Skeletal muscle cell (primary cell): ENCODE measurements at places on chromosomes 16 and 17.

DNA sequence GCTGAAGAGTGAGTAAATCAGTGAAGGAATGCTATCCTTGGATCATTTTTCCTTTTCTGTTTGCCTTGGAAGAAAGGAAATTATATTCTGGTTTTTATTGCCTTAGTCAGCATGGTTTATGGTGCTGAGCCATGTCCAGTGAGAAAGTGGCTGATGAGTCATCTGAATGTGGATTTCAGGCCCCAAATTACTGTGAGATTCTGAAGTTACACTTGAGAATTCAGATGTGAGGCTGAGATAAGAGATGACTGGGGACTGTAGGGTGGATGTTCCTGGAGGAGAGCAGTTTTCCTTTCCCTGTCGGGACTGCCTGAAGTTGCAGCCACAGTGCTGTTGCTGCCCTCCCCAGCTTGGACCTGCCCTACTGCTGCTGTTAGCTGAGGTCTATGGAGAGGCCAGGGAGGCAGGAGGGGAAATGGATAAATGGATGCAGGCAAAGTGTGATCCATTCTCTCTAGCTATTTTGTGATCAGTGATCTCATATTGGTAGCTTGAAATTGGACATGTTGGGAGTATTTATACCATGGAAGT is 4.2 kb upstream of the MAP3K14 start:
- DNase-seq = peak; percentile 93

DNA sequence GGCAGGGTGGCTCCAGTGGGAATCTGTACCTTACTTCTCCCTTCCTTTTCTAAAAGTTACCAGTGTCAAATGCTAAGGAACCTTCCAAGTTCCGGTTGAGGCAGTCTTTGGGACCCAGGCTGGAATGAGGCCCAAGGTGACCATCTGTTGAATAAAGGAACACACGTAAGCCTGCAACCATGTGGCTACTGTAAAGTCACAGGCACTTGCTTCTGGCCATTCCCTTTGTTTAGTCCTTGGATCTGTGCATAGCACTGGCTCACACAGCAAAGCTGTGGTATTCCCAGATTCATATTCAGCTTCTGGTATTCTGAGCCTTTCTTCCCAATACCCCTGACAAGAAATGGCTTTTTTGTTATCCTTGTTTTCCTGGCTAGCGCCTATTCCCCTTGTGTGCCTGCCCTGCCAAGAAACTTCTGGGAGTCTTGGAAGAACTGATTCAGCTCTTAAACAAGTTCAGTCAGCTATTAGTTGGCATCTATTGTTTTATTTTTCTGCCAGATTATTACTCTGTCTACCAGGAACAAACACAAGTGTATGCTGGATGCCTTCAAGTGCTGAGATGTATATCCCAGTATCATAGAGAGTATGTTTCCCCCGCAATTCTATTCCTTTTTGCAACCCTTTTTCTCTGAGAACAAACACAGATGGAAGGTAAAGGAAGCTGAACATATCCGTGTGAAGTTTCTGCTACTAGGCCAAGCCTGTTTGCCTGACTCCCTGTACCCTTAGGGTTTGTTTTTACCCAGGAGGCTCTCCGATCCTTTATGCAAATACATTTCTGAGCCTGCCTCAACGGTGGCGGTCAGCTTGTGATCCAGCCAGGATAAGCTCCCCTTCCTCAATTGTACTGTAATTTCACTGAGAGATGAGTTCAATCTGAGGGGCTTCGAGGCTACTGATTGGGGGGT is 13.2 kb downstream of the TMEM238L start:
- DNase-seq = no peak

- DNase-seq = no peak
Measured at GRCh38 chr16:79981814-79982213, 381.3 kb upstream of the MAF start.

GRCh38 chr17:77651988-77652387 is 306.5 kb upstream of the TNRC6C start:
- DNase-seq = no peak

DNA sequence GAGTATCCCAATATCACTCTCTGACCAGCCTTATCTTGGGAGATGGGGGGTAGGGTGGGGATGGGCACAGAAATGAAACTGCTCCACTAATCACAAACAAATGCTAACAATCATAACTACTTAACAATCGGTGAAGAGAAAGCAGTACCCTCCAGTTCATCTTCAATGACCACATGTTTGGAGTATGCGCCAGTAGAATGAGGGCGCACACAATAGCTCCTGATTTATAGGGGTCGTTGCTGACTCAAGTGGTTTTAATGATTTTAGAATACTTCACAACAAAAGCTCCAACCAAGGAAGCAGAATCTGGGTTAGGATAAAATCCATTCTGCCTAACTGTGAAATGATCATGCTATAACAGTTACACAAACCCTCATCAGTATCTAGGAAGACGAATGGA is 184.4 kb downstream of the AATF start:
- peak; percentile 4 for DNase-seq

DNA sequence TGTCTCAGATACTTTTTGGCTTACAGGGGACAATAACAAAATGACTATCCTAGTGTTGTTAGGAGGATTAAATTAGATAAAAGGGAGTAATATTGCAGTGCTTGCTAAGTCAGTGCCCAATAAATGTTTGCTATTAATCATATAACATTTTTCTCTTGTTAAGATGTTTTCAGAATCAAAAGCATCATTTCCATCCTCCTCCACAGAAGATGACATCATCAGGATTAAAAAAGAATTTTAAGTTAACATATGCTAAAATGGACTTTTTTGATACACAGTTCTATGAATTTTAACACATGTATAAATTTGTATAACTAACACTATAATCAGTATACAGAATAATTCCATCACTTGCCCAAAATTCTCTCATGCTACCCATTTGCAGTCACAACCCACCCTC is 492.6 kb downstream of the GRIN2A start:
- no peak for DNase-seq

DNA sequence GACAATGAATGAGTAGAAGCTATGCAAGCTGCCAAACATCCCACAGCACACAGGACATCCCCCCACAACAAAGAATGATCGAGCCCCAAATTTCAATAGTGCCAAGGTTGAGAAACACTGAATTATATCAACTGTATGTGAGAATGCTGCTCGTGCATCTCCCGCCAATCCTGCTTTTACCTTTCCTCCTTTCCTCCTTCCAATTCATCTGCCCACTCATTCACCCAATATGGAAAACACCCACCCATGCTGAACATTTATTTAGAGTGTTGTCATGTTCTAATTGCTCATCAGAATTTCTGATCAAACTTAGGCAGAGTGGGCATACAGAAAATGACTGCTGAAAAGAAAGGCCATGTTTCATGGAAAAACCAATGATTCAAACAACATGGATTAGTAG is 183.0 kb downstream of the TMEM114 start:
- DNase-seq = no peak

- no peak for DNase-seq
Measured at GRCh38 chr16:3131755-3132377, 3.0 kb upstream of the ZNF213 start.

GRCh38 chr16:19152042-19152441 is 16.0 kb upstream of the SYT17 start:
- no peak for DNase-seq

GRCh38 chr17:45825792-45826191 is 18.9 kb upstream of the SPPL2C start:
- no peak for DNase-seq
